ENCODE measurements at places on chromosomes 5 and 9. TPM values are rescaled to one million over a fixed set of nuclear protein-coding genes. Genes with fewer than 3 reads are reported as not detected.

DNA sequence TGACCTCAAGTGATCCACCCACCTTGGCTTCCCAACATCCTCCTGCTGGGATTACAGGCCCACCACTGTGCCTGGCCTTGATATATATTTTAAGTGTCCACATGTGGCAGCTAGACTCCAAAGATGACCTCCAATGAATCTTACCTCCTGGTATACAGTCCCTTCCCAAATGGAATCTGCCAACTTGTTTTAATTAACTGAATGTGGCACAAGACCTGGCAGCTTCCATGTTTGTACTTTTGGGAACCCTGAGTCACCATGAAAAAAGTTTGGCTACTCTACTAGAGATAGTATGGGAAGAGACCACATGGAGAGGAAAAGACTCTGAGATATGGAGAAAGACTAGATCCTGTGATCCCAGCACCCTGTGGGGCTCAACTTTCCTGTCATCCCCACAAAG lies 42.5 kb downstream of the CCL28 start:
- no peaks in the 10 kb centered on the region for H3K4me1 ChIP-seq
- no peak overlapping the region for H3K27ac ChIP-seq
- H3K27me3 ChIP-seq, result no peaks in the 10 kb centered on the region
- H3K36me3 ChIP-seq, result no peaks in the 10 kb centered on the region
- H3K4me3 ChIP-seq, result no peak overlapping the region
- DNase-seq, result no peak

DNA sequence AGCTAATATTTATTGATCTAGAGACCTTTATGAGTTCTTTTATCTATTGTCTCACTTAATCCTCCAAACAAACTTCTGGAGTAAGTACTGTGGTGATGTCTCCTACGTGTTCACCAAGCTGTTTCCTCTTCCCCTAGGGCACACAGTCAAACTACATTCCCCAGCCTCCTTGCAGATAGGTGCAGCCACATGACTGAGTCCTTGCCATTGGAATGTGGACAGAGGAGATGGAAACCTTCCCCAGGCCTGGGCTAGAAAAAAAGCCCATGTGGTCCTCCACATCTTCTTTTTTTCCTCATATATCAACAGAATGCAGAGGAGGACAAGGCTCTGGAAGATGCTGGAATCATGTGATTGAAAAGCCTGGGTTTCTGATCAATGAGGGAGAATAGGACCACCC lies 88.0 kb downstream of the ANKRD55 start:
- H3K27me3 ChIP-seq, result no peaks in the 10 kb centered on the region
- DNase-seq, result no peak
- H3K27ac ChIP-seq, result no peak overlapping the region
- H3K4me1 ChIP-seq, result peaks cover 7% of the 10 kb centered on the region
- H3K4me3 ChIP-seq, result no peak overlapping the region

DNA sequence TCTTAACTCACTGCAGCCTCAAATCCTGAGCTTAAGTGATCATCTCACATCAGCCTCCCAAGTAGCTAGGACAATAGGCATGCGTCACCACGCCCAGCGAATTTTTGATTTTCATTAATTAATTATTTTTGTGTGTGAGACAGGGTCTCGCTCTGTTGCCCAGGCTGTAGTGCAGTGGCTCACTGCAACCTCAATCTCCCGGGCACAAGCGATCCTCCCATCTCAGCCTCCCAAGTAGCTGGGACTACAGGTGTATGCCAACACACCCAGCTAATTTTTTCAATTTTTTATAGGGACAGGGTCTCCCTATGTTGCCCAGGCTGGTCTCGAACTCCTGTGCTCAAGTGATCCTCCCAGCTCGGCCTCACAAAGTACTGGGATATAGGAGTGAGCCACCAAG lies 41.4 kb downstream of the UBAP1 start:
- DNase-seq, result no peak
- H3K27me3 ChIP-seq, result no peaks in the 10 kb centered on the region
- H3K27ac ChIP-seq, result no peak overlapping the region
- no peaks in the 10 kb centered on the region for H3K36me3 ChIP-seq

The GABRP gene
- 0.66 TPM for total RNA-seq

Data from endothelial cell of umbilical vein (primary cell).